HFFc6 (cell line): ENCODE measurements at places on chromosomes 13 and 19. TPM values are rescaled to one million over a fixed set of nuclear protein-coding genes. Genes with fewer than 3 reads are reported as not detected.

The ZNF506 gene
- total RNA-seq = 0.76 and 4.5 TPM in 2 replicates

- DNase-seq = no peak
These were observed 14.4 kb downstream of the MEF2B start for GRCh38 chr19:19155495-19156219.

GRCh38 chr19:55091126-55091910 is 15.6 kb downstream of the EPS8L1 start:
- no peak for DNase-seq

The MEDAG gene
- 0.11 and 0.42 TPM in 2 replicates for total RNA-seq

The MCEMP1 gene
- not detected in 2 replicates for total RNA-seq
